SW 1271 (cell line): ENCODE measurements at places on chromosomes 11 and 22.

GRCh38 chr11:112213753-112214152 is 12.5 kb upstream of the PTS start:
- no peak for DNase-seq

DNA sequence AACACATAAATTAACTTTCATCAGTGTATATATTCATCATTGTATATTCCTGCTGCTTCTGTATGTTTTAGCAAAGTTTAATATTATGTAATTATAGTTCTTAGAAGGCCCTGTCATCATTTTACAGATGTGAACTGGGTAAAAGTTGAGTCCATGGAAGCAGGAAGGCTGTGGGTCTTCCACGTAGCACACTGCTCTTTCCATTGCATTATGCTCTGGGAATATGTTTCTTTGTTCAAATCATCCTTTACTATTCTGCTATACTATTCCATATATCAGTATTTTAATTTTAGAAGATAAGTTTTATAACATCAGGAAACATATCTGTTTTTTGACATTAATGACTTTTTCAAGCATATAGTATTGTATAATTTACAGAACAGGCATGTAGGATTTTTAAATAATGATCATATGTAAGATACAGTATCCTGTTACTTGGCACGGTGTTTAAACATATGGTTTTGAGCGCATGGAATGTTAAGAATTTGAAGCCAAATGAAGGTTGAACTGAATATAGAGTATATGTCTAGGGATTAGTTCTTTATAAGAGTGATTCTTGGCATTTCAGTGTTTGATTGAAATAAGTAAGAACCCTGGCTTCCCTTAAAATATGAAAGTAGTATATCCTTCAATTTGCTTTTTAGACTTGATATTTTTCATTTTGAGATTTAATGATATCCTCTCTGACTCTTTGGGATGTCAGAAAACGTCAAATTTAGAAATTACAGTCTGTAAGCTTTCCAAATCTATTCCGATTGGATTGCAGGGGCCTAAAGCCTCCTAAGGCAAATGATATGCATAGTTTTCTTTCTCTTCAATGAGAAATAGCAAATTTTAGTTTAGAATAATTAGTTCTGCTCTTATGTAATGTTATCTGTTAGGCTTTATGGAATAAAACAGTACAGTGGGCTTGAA is 8.6 kb downstream of the CCDC81 start:
- no peak for DNase-seq

DNA sequence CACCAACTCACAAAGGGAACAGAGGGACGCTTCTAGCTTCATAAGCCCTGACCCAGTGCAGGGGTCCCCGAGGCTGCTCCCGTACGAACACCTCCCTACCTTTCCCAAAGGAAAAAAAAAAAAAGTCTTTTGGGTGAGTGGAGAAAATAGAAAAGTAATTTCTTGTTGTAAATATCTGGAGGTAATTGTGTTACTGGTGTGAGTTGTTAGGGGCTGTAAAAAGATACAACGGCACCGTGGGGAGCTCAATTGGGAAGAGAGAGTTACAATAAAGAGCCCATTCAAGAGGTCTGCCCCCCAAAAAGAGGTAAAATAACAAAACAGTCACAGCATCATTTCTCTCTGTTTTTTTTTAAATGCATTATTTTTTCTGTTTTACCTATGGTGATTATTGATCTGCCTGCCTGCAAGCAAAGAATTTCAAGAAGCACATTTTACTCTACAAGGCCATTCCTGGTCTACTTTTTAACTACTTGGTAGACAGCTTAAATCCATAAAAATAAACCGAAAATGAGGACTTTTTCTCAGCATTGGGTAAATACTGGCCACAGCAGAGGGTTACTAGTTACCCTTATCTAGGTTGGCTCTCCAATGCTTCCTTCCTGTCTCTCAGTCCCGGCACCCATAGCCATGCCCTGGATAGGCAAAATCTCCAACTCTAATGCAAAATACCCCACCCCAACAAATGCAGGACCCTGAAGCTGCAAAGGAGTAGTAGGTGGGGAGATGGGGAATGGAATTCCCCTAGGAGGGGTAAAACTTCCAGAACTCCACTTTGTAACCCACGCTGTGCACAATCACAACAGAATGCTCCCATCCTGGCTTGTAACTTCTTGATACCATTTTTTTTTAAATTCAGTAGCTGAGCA is 3.1 kb downstream of the PAX6 start:
- DNase-seq = no peak

- no peak for DNase-seq
Measured at GRCh38 chr11:102260241-102260640, 57.0 kb upstream of the BIRC3 start.

DNA sequence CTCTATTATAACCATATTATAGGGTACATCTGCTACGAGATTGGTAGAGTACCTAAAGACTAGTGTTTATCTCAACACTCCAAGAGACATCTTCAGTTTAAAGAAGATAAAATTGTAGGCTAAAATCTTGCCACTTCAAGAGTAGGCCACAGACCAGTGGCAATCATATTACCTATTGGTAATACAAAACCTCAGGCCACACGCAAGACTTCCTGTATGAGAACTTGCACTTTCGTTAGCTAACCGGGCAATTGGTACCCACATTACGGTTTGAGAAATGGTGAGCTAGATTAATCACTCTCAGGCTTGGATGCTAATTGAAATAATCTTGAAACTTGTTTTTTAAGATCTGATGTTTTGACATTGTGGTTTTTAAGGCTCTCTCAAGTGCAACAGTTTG is 772.7 kb downstream of the LRRC4C start:
- DNase-seq = no peak

DNA sequence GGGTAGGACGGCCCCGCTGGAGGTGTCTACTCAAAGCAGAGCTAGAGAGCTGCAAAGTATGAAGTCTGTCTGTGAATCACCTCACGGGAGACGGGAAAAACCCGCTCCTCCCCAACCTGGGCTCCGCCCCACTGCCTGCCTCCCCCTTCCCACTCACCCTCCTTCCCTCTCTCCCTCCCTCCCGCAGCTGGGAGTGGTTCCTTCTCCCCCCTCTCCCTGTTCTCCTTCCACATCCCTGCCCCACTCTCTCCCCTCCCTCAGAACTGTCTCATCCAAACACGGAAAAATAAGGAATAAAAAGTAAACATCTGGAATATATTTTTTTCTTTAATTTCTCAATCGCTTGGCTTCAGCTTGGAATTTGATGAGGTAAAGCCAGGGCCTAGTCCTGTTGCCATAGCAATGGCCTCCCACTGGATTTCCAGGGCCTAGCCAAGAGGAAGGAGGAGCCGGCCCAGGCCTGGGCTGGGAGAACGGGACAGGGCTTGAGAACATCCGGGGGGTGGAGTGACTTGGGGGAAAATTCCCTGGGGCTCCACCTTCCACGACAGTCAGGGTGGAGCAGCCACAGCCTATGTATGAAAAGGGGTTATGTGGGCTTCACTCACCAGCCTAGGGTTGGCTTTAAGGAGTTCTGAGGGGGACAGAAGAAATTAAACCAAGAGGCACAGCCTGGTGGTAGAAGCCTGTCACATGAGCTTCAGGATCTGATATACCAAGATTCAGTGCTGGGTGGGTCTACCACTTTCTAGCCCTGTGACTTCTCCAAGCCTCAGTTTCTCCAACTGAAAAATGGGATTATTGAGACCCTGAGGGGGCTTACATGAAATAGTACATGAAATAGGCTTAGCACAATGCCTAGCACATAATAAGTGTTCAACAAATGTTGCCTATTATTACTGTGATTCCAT is 2.2 kb downstream of the TNKS1BP1 start:
- DNase-seq = peak; percentile 90

GRCh38 chr11:45093761-45094455 is 52.5 kb upstream of the PRDM11 start:
- no peak for DNase-seq

- no peak for DNase-seq
Measured at GRCh38 chr22:17931400-17931825, 92.9 kb downstream of the MICAL3 start.

DNA sequence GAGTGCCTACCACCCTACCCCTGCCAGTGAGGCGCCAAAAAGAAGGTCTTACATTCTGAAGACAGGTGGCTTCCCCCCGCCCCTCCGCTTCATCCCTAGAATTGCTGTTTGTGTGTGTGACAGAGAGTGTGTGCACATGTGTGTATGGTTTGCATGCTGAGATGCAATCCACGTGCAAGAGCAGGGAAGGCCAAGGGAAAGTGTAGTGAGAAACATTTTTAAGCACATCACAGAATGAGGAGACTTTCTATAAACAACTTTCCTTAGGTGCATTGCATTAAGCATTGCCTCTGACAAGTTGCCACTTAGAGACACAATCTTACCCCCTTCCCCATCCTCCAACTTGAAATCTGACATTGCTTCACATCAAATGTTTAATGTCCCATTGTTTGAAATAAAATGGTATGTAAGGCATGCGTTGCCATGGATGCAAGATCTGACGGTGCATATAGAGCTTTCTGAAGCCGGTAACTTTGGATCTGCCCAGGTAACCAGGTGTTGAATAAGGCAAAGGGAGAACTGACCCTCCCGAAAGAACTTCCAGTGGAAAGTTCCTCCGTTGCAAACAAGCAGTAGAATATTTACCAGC is 21.4 kb downstream of the FJX1 start:
- DNase-seq = no peak

- peak; percentile 4 for DNase-seq
Measured at GRCh38 chr11:34564406-34564805, 50.8 kb upstream of the ELF5 start.

GRCh38 chr22:36816636-36817524 is at the start of gene PVALB:
PVALB (minus strand) TSS chr22:36817035; CDS start chr22:36817005, 30 bp downstream.
- DNase-seq = no peak

DNA sequence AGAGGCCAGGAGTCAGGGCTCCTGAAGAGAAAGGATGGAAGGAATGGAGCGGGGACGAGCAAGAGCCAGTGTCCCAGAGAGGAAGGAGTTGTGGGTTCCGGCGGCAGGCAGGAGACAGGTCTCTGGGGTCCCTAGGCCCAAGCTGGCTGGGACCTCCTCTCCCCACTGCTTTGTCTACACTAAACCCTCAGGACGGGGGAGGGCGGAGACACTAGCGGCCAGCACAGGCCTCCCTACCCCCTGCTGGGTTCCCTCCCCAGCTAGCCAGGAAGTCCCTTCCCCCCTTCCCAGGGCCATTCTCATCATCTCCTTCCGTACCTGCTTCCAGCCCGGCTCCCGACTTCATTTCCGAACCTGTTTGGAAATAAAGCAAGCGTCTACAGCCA is 79.5 kb downstream of the ST3GAL4 start:
- no peak for DNase-seq

- DNase-seq = no peak
Measured at GRCh38 chr11:46850829-46851380, 4.8 kb upstream of the CKAP5 start.

- no peak for DNase-seq
Measured at GRCh38 chr11:5626196-5626595, 1.4 kb downstream of the TRIM34 start.

DNA sequence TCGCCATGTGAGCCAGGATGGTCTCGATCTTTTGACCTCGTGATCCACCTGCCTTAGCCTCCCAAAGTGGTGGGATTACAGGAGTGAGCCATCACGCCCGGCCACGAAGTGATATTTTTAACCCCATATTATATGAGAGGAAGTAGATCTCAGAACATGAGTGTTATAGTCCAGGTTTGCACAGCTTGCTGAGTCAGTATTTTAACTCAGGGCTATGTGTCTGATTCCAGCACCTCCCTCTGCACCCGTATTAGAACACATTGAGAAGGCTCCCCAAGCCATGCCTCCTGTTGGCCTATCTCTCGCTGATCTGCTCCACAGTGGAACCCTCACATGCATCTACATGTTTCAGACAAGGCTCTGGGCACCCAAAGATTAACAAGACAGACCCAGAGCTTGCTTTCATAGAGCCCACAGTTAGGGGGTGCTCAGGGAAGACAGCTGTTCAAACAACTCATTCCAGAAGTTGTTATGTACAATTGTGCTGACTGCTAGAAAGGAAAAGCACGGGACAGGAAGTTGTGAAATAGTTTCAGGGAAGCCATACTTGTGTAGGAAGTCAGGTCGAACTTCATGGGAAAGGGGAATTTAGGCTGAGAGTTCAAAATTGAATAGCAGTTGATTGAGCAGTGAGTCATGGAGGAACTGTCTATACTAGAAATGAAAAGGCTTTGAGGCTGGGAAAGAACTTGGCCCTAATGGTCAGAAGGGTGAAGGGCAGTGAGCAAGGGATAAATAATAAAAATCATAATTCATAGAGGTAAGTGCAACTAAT is 49.3 kb upstream of the CLPB start:
- DNase-seq = no peak

DNA sequence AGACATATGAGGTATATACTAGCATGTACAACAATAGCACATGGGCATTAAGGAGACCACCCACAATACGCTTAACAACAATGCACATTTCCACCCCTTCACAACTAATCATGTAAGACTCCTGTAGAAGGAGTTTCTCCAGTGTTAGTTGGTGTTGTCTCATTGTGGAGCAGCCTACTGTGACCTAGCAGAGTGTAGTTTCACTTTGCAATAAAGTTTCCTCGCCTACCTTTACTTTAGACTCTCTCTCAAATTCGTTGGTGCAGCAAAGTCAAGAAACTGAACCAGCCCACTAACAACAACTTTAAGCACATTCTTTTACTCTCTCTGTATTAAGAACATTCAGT is 863.6 kb downstream of the FAM181B start:
- DNase-seq = no peak

- DNase-seq = no peak
Measured at GRCh38 chr11:95507794-95508193, 276.8 kb upstream of the SESN3 start.

DNA sequence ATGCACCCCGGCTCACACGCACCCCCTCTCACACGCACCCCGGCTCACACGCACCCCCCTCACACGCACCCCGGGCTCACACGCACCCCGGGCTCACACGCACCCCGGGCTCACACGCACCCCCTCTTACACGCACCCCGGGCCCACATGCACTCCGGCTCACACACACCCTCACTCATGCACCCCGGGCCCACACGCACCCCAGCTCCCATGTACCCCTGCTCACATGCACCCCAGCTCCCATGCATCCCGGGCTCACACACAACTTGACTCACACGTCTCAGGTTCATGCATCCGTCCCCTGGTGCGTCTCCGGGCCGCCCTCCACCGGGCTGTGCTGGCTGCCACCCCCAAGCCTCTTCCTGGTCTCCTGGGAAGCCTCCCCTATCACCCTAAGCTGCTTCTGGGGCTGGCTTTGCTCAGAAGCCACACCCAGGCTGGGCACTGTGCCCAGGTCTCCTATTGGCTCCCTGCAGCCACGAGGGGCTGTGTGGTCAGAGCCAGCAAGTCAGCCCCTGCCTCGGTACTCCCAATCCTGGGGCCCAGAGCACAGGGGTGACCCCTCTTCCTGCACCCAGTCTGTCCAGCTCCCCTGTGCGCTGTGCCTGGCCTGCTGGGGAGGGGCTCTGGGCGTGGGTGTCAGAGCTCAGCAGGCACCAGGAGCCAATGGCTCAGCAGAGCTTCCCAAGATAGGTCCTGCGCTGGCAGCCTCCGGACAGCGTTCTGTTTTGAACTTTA is 16.9 kb downstream of the TSPAN4 start:
- no peak for DNase-seq
